RPMI7951 (cell line): ENCODE measurements at places on chromosomes 16 and 17. TPM values are rescaled to one million over a fixed set of nuclear protein-coding genes. Genes with fewer than 3 reads are reported as not detected.

- DNase-seq = no peak
Observed at GRCh38 chr16:58809213-58809612, 75.1 kb upstream of the GOT2 start.

DNA sequence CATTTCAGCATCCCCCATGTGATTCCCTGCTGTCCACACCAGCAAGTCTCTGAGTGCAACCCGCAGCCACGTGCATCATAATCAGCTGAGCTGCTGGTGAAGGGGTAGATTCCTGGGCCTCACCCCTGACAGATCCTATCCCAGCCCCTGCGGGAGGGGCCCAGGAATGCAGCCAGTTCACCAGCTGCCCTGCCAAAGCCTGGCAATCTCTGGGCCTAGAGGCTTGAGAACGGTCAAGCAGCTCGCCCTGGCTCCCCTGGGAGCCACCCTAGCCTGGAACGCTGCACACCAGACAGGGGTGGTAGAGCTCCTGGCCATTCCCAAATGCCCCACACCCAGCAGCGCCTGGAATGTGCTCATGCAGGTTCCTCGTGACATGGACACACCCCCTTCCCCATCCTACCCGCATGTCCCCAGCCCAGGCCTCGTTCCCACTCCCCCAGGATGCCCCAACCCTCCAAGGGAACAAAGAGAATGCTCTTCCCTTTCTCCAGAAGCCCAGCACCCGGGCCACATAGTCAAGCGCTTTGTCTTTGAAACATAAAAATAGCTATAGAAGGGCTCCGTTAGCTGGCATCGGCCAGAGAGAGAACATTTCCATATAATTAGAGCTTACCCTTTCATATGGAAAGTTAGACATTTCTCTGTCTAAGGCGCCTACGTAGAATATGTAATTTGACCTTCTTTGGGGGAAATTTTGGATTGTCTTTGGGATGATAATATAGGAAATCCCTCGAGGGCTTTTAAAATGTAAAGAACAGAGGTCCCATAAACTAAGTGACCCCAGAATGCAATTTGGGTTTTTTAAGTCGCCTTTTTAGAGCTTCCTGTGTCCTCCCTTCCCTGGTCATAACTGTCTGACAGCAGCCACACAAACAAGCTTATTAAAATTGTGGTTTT lies 3.4 kb downstream of the CEP295NL start:
- no peak for DNase-seq

Gene CSH1
- total RNA-seq = not detected in 2 replicates

DNA sequence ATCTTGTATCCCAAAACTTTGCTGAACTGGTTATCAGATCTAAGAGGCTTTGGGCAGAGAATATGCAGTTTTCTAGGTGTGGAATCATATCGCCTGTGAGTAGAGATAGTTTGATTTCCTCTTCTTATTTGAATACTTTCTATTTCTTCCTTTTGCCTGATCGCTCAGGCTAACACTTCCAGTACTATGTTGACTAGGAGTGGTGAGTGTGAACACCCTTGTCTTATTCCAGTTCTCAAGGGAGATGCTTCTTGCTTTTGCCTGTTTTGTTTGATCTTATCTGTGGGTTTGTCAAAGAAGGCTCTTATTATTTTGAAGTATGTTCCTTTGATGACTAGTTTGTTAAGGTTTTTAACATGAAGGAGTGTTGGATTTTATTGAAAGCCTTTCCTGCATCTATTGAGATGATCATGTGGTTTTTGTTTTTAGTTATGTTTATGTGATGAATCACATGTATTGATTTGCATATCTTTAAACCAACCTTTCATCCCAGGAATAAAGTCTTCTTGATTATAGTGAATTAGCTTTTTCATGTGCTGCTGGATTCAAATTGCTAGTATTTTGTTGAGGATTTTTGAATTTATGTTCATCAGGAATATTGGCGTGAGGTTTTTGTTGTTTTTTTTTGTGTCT lies 17.0 kb upstream of the CCL13 start:
- DNase-seq = no peak

Gene KRTAP3-2
- total RNA-seq = not detected in 2 replicates

GRCh38 chr16:75263963-75264445 lies 12.6 kb upstream of the BCAR1 start:
- DNase-seq = peak; percentile 61

GRCh38 chr17:45200701-45201100 lies 21.0 kb upstream of the FMNL1 start:
- no peak for DNase-seq

GRCh38 chr16:77297996-77298395 lies 98.8 kb downstream of the SYCE1L start:
- DNase-seq = peak; percentile 33

Gene TAX1BP3
- 113 and 148 TPM in 2 replicates for total RNA-seq

DNA sequence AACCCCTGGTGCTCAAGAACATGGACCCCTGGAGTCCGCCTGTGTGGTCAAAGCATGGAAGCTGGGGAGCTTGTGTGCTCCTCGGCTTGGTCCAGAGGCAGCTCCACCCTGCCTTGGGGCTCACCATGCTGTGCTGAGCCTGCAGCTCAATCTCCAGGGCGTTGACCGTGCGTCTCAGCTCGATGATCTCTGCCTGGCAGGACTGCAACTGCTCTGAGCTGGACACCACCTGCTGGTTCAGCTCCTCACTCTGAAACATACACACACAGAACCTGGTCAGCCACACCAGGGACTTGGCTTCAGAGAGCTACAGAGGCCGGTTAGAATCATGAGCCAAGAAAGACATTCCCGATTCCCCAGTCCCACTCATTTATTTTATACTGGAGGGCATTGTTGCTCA lies 2.7 kb downstream of the KRT35 start:
- no peak for DNase-seq

- DNase-seq = peak; percentile 64
Observed at GRCh38 chr16:11128211-11129141, 127.5 kb downstream of the SOCS1 start.

DNA sequence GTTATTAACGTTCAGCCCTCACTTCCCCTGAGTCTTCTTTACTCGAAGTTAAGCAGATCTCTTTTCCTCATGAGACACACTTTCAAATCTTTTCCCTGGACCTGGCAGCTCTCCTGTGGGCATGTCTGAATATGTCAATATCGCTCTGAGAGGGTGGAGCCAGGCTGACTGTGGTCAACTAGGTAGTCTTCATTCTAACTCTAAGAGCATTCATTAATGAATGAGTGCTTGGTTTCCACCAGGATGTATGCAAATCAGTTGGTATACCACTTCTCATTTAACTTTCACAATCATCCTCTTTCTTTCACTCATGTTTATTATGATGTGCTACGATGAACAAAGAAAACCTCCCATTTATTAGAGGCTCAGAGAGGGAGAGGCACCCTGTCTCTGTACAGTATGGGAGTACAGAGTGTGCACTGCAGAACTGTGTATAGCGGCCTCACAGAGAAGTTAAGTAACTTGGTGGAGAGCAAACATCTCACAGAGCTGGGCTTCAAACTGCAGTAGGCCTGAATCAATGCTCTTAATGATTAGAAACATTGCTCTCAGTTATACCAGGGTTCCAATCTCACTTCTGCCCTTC lies 39.9 kb downstream of the OTOA start:
- DNase-seq = no peak
